ENCODE measurements at places on chromosomes 5 and 9.

GRCh38 chr9:113220467-113221002 lies 542 bp downstream of the FKBP15 start:
- DNase-seq: no peak

- no peak for DNase-seq
These were observed 107.5 kb downstream of the ROR2 start for GRCh38 chr9:91842358-91843049.

- peak; percentile 78 for DNase-seq
These were observed 23.7 kb upstream of the NPR3 start for GRCh38 chr5:32687499-32687831.

GRCh38 chr9:110464321-110464720 lies 115.2 kb downstream of the SVEP1 start:
- no peak for DNase-seq

GRCh38 chr5:115988002-115988401 lies 25.7 kb downstream of the LVRN start:
- DNase-seq: no peak

DNA sequence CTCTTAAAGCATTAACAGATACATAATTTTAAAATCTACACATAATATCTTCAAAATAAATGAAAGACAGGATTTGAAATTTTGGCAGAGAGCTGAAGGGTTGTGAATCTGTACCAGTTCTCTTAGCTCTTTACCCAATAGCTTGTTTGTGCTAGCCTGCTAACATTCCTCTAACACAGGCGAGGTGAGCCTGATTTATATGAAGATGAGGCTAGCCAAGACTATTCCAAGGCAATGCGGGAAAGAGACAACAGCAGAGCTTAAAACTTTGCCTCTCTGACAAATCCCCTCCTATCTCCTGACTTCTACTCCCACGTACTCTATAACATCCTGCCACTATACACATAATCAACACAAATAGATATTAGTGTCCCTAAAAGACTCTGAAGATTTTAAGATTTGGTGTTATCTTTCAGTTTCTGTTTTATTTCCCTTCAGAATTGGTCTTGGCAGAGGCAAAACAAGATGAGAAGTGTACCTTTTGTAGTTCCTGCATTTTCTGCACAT lies 745.6 kb upstream of the ZNF608 start:
- no peak for DNase-seq

DNA sequence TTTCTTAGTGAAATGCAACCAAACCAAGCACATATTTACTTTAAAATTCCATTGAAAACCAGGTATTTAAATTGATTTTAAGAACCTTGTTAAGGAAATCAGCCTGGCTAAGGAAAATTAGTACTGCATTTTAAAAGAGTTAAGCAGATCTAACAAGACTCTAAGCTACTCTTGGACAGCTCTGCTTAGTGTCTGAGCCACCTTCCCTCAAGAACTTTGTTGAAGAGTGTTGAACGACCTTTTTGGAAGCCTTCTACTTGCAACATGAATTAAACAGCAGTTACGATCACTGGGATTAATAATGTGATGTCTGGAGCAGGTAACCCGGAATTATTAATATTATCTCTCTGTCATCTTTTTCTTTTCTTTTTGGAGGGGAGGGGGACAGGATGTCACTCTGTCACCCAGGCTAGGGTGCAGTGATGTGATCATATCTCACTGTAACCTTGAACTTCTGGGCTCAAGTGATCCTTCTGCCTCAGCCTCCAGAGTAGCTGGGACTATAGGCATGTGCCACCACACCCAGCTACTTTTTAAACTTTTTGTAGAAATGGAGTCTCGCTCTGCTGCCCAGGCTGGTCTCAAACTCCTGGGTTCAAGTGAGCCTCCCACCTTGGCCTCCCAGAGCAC lies 74.7 kb downstream of the ANKRD55 start:
- DNase-seq: no peak

DNA sequence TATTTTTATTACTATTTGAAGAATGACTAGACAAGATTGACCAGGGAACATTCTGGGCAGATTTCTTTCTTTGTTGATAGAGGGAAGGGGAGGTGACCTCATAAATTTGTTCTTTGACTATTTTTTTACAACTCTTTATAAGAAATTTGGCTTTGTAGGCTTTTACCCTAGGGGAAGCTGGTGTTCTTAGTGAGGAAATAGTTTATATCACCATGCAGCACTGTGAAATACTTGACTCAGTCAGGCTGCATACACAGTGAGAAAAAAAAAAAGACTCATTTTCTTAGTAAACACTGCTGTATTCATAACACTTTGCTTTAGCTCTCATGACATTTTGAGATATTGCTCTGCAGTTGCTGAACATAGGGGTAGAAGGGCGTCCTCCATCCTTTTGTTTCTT lies 336.6 kb upstream of the PIK3R1 start:
- no peak for DNase-seq

- no peak for DNase-seq
These were observed 134.5 kb downstream of the MTX3 start for GRCh38 chr5:79856456-79857055.

- no peak for DNase-seq
These were observed 16.5 kb downstream of the GARNL3 start for GRCh38 chr9:127280880-127281660.

DNA sequence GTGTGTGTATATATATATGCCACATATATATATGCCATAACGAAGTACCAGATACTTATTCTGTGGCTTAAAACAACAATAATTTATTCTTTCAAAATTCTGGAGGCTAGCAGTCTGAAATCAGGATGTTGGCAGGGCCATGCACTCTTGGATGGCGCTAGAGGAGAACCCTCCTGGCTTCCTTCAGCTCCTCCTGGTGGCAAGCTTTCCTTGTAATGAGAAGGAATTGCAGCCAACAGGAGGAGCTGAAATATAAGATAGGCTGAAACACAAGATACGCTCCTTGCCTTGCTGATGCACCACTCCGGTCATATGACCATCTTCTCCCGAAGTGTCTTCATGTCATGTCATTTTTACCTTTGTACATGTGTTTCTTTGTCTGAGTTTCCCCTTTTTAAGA lies 368.1 kb upstream of the CTNND2 start:
- no peak for DNase-seq

GRCh38 chr5:74889523-74890105 lies 23.4 kb upstream of the FAM169A start:
- no peak for DNase-seq

DNA sequence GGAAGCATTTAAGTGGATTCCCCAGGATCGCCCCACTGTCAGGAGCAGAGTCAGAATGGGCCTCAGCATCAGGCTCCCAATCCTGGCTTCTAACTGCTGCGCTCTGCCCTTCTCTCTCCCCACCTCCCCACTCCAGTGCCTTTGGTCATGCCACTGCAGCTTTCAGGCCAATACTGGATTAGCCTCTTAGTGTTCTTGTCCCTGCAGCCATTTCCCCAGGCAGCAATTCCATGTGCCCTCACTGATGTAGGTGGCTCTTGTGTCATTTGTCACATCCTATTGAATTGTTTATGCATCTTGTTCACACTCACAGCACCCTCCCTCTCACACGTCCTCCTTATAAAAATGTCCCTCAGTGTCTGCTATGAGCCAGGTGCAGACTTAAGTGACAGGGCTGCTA lies 544.2 kb upstream of the DAP start:
- no peak for DNase-seq

DNA sequence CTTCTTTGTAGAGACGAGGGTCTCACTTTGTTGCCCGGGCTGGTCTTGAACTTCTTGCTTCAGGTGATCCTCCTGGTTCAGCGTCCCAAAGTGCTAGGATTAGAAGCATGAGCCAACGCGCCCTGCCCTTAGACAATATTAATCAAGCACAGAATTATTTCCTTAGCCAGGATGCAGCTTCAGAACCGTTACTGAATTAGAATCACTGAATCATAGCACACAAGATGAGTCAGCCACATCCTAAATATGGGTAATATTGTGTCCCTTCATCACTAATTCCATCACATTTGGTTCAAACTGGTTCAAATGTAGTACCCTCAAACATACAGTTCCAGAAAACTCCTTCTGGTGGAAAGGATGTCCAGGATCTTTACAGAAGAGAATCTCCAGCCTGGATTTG lies 82.7 kb downstream of the BNC2 start:
- DNase-seq: no peak

GRCh38 chr9:90805006-90805996 lies 3.7 kb downstream of the SYK start:
- no peak for DNase-seq

DNA sequence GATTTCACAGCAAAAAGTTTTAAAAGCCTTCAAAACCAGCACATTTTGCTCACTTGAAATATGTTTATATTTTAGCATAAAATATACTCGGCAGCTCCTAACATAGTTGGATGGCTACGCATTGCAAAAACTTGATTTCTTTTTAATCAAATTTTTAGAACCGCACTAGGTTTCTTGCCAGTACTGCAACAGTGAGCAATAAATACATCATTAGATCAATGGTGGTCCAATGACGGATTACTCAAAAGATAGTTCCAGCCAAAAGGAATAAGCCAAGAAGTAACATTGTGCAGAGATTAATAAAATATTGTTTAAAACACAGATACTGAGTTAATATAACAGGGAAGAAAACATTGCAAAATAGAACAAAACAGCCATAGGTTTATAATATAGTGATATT lies 5.5 kb downstream of the MARCHF3 start:
- DNase-seq: no peak

DNA sequence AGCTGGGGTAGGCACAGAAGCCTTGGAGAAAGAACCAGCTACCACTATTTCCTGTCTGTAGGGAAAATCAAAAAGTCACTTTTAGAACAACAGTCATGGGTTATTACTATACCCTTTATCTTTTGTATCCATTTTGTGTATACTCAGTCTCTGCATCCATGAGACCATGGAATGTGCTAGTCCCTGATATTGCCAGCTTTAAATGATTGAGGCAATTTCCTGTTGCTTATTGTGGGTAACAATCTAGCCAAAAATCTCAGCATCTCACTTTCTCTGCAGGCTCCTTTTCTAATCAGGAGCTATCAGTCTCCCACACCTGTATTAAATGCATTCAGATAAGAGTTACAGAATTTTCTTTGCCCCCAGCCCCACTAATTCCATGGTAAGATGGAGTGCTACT lies 968 bp upstream of the KDM3B start:
- DNase-seq: no peak

- DNase-seq: no peak
These were observed 9.0 kb upstream of the FAF2 start for GRCh38 chr5:176438959-176439757.

GRCh38 chr9:24881361-24881760 lies 335.7 kb upstream of the IZUMO3 start:
- DNase-seq: no peak

- DNase-seq: peak; percentile 12
These were observed 790 bp downstream of the PTAR1 start for GRCh38 chr9:69759021-69759420.

GRCh38 chr5:80712919-80713318 lies 58.1 kb upstream of the DHFR start:
- DNase-seq: peak; percentile 8

- no peak for DNase-seq
These were observed 16.4 kb downstream of the JADE2 start for GRCh38 chr5:134541736-134542376.

- DNase-seq: no peak
These were observed 33.3 kb downstream of the FGF1 start for GRCh38 chr5:142652563-142652962.

- no peak for DNase-seq
These were observed 347.9 kb upstream of the SEMA6A start for GRCh38 chr5:116922532-116922931.

GRCh38 chr5:40505031-40505430 lies 174.7 kb upstream of the PTGER4 start:
- no peak for DNase-seq

DNA sequence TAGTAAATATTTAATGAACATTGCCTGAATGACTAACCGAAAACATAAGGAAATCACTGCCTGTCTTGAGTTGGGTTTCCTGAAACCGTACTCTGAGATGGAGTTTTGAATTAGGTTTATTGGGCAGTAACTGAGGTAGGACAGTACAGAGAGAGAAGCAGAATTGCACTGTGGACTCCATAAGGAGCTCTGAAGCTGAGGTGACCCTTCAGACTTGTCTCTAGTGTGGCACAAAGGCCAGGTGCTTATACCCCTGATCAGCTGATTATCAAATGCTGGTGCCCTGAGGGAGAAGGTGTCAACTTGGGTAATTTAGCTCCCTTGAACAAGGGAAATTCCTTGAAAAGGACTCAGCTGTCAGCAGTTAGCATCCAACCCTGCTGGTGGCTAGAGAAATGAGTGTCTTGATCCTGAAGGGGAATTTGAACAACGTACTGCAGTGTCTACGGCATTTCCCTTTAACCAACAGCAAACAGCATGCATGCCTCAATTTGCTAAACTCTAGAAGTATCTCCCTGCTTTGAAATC lies 135.0 kb upstream of the SMARCA2 start:
- no peak for DNase-seq

GRCh38 chr5:170252720-170253350 lies 20.1 kb downstream of the C5orf58 start:
- DNase-seq: no peak

DNA sequence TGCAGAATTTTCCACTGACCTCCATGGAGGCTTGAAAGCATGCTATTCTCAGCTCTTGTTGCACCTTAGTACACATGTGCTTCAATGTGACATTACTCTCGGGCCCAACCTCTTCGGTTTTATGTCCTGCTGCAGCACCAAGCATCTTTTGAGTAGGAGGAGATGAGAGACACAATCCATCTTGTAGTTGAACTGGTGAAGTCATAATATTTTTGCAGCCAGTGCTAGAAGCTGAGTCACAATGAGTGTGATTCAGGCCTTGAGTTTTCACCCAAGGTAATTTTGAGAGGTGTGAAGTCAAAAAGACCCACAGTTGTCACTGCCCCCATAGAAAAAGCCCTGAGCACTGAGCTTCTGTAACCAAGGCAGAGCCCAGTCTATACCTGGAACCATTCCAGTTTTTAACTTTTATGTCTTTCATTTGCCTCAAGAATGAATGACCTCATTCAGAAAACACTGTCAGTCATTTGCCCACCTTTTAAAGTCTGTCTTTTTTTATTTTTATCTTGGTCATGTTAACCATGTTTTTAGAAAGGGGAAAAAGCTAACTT lies 117.7 kb downstream of the ZNF462 start:
- no peak for DNase-seq

- no peak for DNase-seq
These were observed 1992.3 kb downstream of the MAT2B start for GRCh38 chr5:165497707-165498106.

DNA sequence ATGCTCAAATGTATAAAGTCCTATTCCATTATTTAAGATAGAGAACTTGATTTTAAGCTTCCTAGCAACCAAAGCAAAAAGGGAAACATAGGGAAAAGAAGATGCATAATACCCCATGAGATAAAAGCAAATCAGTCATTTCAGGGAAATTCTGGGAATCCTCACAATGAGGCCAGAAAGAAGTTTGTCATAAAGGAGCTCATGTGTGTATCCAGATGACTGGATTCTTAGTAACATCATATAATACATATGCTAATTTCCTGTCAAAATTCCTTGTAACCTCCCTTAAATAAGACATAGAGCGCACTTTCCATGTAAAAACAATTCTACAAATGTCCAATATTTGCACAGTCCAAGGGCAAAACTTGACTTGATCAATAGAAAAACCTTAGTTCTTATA lies 411.0 kb upstream of the WWC1 start:
- DNase-seq: no peak

GRCh38 chr5:119270121-119270565 lies 85.7 kb upstream of the TNFAIP8 start:
- no peak for DNase-seq
